ENCODE measurements at places on chromosomes 11 and 22.

DNA sequence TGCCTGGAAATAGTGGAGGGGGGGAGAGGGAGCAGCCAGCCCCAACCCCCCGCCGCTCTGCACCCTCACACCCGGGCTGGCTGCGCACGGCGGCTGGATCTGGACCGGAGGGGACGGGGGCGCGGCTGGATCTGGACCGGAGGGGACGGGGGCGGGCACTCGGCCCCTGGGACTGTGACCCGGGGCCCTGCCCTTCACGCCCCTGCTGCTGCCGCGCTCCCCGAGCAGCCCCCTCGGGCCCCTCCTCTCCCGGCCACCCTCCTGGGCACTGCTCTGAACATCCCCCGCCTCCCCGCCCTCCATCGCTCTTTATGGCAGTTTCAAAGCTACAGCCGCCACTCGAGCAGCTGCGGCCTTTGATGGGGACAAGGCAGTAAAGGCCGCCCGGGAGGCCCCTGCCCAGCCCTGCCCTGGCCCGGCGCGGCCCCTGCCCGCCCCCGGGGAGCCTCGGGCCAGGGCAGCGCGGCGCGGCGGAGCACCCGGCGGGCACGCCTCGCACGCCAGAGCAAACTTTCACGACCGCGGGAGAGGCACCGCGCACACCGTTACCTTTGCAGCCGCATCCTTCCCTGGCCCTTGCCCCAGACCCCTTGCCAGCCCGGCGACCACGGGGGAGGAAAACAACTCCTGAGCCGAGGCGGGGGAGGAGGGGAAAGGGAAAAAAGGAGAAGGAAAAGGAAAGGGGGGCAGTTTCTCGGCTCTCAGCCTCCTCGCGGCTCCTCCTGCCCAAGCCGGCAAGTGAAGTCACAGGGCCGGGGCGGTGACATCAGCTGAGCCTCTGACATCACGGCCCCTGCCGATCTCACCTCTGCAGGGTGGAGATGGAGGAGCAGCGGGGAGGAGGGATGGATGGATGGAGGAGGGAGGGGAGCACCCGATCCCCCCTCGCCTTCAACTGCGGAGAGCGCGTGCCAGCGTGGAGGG, 13.1 kb upstream of the TCF20 start:
- DNase-seq, result peak; percentile 82

GRCh38 chr11:61279934-61280659, 15.0 kb downstream of the VWCE start:
- DNase-seq, result no peak

DNA sequence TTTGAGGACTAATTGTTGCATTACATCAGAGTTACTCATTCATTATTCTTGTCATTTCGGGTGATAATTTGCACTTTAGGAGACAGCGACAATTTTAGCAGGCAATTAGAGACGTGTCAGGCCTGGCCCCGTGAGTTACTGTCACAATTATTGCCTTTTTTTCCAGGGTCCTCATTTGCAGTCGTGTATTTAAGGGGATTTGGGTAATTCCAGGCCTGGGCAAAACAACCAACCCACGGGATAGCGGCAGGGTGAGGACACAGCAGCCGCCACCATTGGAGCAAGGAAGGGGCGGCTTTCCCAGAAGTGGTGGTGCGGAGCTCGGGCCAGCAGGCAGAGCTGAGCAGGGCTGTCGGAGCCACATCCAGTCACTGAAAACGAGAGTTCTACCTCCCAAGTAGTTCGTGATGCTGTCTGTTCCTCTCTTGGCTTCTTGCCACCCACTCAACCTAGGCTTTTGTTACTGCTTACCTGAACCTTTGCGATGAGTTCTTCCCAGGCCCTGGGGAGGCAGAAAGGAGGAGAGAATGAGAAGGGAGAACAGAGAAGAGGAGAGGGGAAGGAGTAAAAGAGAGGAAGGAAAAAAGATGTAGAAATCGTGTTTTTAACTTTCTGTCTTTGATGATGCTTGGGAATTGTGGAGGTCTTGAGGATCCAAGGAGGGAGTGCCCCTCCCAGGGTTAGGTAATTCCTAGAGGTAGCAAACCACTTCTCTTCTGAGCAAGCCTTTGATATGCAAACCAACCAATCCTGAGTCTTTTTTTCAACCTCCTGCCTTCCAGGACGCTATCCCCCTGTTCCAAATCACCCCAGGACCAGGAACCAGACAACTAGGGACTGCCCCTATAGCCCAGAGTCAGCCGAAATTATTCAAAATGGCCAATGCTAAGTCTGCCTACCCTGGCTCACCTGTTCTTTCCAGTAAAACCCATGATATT, 236.1 kb downstream of the MIAT start:
- no peak for DNase-seq

- no peak for DNase-seq
These were observed 62.6 kb downstream of the CD6 start for GRCh38 chr11:61034111-61034510.

GRCh38 chr11:33913991-33914390, 22.1 kb upstream of the LMO2 start:
- DNase-seq, result no peak

GRCh38 chr22:40212121-40212520, 34.4 kb downstream of the TNRC6B start:
- DNase-seq, result no peak

DNA sequence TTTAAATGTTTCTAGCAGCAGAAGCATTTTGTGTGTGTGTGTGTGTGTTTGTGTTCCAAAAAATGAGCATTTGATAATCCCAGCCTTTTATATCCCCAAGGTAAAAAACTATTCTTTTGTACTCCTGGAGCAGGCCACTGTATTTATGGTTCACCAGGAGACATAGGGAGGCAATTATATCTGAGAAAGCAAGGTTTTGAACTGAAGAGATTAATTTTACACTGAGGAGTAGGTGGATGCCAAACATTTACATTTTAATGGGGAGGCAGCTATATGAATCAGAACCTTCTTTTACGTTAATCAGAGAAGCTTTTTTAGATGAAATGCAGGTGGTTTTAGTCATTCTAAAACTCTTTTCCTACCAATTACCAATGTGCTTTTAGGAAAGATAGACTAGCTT, 1374.0 kb upstream of the TENM4 start:
- no peak for DNase-seq

- peak; percentile 66 for DNase-seq
These were observed 55.1 kb downstream of the NAV2 start for GRCh38 chr11:19767627-19768151.

GRCh38 chr11:75597636-75598035, 35.6 kb downstream of the SERPINH1 start:
- DNase-seq, result peak; percentile 74

DNA sequence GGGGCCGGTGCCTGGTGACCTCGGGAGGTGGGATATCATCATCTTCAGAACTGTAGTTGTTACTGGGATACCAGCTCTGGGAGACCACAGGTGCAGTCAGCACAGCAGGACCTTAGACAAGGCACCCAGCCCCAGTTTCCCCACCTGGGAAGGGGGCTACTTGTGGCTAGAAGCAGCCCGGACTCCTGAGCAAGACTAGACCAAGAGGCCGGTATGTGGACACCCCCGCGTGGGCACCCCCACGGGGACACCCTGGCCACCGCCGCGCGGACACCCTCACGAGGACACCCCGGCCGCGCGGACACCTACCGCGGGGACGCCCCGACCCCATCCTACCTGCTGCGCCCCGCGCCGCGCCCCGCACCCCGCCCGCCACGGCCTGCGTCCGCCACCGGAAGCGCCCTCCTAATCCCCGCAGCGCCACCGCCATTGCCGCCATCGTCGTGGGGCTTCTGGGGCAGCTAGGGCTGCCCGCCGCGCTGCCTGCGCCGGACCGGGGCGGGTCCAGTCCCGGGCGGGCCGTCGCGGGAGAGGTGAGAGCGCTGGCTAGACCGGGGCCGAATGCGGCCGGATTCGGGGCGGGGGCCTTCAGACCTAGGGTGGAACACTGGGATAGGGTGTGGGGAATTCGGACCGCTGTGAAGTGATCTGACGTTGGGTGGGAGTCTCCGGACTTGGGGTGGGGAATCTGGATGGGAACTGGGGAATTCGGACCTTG, at the start of the genes COMT and TXNRD2:
TSS of gene COMT (plus strand) at position 408 of the 718 bp plus-strand sequence. CDS start 20,755 bp downstream, outside the sequence.
TSS of gene TXNRD2 (minus strand) at position 454 of the 718 bp plus-strand sequence. CDS start at position 439, 15 bp downstream.
- no peak for DNase-seq

DNA sequence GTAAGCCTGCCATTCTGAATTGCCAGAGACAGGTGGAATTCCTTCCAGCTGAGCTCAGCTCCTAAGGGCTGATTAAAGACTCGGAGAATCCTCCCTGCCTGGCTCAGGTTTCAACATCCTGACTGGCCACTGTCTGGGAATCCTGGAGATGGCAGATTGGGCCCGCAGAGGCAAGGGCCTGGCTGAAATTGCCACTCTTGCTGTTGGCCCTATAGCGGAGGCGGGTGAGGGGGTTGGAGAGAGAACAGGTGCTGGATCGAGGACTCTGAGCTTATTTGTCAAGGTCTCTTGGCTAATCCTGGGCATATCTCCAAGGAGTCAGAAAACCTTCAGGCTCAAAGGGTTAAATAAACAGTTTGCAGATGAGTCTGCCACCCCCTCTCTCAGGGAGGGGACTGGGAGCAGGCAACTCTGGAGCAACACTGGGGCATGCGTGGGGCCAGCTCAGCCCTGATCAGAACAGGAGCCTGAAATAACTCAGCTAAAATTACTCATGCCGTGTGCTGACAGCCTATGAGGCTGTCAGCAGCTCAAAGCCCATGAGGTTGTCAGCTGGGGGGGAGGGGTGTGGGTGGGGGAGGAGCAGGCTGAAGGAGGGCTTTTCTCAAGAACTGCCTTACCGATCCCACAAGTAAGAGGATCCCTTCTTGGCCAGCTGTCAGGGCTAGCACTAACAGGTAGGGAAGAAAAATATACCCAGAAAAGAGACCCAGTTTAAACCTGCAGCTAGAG, 14.7 kb upstream of the MFRP start:
- DNase-seq, result peak; percentile 98

GRCh38 chr22:29806196-29806595, 31.9 kb downstream of the ASCC2 start:
- DNase-seq, result no peak

- no peak for DNase-seq
These were observed 80.2 kb upstream of the NAV2 start for GRCh38 chr11:19632499-19632834.

GRCh38 chr11:61123775-61124571, 21.7 kb downstream of the CD5 start:
- DNase-seq, result no peak

GRCh38 chr22:20970939-20971657, 4.0 kb downstream of the AIFM3 start:
- DNase-seq, result no peak

DNA sequence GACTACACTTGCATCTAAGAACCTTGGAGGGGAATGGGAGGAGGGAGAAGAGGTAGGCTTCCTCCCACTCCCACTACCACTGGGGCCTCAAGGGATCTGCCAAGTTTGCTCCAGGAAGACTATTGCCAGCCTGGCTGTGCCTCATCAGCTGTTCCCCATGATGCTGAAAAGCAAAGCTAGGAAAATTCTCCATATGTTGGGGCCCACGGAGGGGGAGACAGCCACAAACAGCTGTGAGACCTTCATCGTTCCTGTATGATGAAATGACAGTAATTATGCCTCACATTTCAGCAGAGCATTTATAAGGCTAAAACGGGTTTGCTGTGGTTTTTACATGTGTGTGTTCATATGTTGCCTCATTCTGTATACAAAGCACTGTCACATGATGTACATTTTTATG, 6.7 kb downstream of the DSCAML1 start:
- DNase-seq, result no peak

DNA sequence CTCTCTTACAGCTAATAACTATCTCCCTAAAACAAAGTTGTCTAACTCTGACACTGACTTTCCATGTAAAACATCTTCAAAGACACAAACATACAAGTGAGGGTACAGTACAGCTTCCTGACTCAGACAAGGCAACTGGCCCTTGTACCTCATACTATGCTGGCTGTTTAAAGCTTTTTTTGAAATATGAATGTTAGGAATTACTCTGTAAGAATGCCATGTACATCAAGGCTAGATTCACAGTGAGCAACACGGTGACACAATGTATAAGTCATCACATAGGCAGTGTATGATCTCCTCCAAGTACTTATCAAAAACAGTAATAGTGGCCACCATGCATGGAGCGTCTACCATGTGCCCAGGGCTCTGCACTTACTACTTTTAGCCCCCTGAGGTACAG, 28.6 kb downstream of the ALG8 start:
- no peak for DNase-seq

DNA sequence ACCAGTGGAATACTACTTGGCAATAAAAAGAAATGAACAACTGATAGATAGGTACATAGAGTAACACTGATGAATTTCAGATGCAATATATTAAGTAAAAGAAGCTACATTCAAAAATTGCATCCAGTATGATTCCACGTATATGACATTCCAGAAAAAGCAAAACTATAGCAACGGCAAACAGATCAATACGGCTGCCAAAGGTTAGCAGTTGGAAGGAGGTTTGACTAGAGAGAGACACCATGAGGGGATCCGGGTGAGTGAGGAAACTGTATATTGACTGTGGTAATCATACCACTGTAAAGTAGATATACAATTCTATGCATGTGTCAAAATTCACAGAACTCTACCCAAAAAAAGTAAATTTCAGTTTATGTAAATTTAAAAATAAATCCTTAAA, 28.7 kb downstream of the CADM1 start:
- no peak for DNase-seq

- no peak for DNase-seq
These were observed 48.8 kb downstream of the STIM1 start for GRCh38 chr11:3904228-3904627.

DNA sequence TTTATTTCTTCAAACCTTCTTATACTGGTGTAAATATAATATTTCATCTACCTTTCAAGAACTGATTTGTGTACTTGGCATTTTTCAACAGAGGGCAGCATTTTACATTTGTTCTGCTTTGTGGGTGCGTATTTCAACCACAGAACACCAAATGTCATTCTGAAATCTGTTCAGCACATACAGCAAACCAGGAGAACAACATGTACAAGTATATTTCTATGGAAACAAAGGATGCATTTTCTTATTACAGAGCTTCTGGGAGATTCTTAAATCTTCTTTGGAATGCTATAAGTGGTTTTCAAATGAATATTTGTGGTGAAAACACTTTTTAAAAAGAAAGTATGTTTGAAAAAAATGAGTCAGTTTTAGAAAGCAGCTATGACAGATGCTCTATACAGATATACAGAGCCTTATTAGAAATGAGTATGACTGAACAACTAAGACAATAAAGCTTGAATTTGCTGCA, 946.0 kb downstream of the FAM181B start:
- DNase-seq, result no peak

DNA sequence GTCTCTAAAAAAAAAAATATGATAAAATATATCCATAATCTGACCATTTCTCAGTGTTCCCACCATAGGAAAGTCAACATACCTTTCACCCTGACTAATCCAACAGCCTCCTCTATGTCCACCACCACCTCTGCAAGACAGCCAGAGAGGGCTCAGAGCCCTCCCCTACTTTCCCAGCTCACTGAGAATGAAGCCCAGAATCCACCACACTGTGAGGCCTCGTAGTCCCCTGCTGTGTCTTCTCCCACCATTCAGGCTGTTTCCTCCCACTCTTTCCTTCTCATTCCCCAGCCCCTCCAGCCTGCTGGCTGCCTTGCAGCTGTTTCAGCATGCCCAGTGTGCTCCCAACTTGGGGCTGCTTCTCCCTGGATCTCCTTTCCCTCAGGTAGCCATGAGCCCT, 27.0 kb downstream of the SGSM3 start:
- DNase-seq, result no peak

Data from islet precursor cell (in vitro differentiated cells).